ENCODE measurements at places on chromosomes 11 and 22. TPM values are rescaled to one million over a fixed set of nuclear protein-coding genes. Genes with fewer than 3 reads are reported as not detected.

The C22orf23 gene
- total RNA-seq, result not detected

The SMIM35 gene
- not detected for total RNA-seq

The TSPAN32 gene
- total RNA-seq, result 0.76 TPM

The C11orf97 gene
- not detected for total RNA-seq

GRCh38 chr22:46004105-46004866, 27.3 kb upstream of the WNT7B start:
- H3K4me1 ChIP-seq, result peaks cover 88% of the 10 kb centered on the region
- no peak for DNase-seq
- no peaks in the 10 kb centered on the region for H3K36me3 ChIP-seq
- no peaks in the 10 kb centered on the region for H3K27me3 ChIP-seq
- peak overlapping the region; percentile 98 for H3K27ac ChIP-seq
- no peak overlapping the region for H3K4me3 ChIP-seq

DNA sequence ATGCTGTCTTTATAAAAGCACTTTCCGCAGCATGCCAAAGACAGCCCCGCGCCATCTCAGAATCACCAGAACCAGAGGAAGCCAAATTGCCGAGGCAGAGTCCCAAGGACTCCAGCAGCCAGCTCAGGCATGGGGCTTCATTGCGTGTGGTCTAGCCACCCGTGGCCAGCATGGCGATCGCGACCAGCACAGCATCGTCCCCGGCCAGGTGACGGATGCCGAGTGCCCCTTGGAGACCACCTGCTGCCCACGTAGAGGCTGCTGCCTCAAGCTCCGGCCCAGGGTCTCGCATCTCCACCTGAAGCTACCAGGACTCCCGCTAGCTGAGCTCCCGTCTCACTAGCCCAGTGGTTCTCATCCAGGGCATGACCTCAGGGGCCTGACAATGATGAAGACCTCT, 92.7 kb downstream of the TRMU start:
- H3K36me3 ChIP-seq, result peaks cover 3% of the 10 kb centered on the region
- no peaks in the 10 kb centered on the region for H3K27me3 ChIP-seq
- H3K4me1 ChIP-seq, result peaks cover 14% of the 10 kb centered on the region
- H3K4me3 ChIP-seq, result no peak overlapping the region
- DNase-seq, result no peak

- no peak overlapping the region for H3K4me3 ChIP-seq
- H3K27ac ChIP-seq, result no peak overlapping the region
- H3K36me3 ChIP-seq, result no peaks in the 10 kb centered on the region
- H3K27me3 ChIP-seq, result peaks cover 7% of the 10 kb centered on the region
- peak; percentile 77 for DNase-seq
Measured at GRCh38 chr22:22818861-22819855, 68.5 kb upstream of the IGLL5 start.

GRCh38 chr22:33871935-33872334, 48.3 kb downstream of the LARGE1 start:
- no peaks in the 10 kb centered on the region for H3K27me3 ChIP-seq
- H3K36me3 ChIP-seq, result no peaks in the 10 kb centered on the region
- no peak overlapping the region for H3K27ac ChIP-seq
- H3K4me3 ChIP-seq, result no peak overlapping the region
- peaks cover 10% of the 10 kb centered on the region for H3K4me1 ChIP-seq
- no peak for DNase-seq

DNA sequence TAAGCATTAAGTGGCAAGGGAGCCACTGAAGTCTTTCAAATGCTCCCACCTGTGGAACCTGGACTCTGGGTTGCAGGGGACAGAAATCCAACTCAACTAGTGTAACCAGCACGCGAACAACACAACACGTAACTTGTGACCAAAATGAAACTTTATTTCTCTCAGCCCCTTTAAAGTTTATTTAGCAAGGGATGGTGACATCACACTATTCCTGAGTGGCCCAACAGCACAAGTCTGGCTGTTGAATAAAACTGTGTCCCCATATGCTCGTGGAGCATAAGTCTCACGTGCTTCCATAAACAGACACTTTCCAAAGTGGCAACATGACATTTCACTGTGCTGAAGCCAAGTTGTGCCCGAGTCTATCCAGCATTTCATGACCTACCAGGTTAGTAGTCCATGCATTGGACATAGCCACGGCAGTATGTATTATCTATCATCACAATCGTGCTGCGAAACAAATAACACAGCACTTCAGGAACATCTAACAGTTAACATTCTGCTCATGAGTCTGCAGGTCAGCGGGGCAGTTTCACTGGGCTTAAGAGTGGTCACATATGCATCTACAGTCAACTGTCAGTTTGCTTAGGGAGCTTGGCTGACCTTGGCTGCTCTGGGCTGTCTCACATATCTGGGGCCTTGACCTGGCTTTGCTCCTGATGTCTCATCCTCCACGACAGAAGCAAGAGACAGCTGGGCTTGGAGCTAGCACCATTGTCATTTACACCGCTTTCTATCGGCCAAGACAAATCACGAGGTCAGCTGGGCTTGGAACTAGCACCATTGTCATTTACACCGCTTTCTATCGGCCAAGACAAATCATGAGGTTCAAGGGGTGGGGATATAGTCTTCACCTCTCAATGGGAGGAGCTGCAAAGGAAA, 35.0 kb upstream of the LMO2 start:
- H3K4me1 ChIP-seq, result peaks cover 13% of the 10 kb centered on the region
- H3K4me3 ChIP-seq, result no peak overlapping the region
- H3K27ac ChIP-seq, result no peak overlapping the region
- peaks cover 41% of the 10 kb centered on the region for H3K27me3 ChIP-seq
- H3K36me3 ChIP-seq, result no peaks in the 10 kb centered on the region

DNA sequence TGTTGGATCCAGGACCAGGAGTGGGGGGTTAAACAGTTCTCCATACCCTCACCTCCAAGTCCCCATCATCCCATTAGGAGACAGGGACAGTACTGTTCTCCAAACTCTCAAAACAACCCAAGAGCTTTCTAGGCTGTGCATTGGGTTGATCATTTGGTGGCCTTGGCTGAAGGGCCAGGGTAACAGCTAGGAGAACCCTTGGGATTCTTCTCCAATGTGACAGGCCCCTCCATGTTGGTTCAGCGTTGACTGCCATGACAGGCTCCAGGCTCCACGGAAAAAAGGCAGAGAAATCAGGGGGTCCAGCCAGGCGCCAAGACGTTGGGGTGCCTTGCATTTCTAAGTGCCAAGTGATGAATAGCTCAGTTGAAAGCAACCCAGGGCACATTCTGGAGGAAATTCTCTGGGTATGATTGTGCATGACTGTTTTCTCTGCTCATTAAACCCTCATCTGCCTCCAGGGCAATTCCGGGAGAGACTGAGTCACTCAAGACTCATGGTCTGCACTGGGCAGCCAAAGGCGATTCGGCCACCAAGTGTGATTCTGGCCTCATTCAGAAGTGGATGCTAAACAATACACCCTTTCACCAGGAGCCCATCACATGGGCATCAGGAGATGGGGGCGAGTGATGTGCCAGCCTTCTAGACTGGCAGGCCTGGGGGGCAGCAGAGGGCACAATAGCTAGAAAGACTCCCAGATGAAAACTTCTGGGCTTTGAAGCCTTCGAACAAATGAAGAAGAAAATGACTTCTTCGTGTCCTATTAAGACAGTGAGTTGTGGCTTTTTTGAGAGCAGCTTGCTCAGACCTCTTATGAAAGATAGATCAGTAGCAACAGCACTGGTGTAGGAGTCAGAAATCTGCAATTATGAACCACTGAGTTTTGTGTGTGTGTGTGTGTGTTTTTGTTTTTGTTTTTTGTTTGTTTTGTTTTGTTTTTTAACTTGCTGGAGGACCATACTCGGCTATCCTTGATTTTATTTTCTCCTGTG, 27.7 kb downstream of the CD44 start:
- peak; percentile 89 for DNase-seq
- H3K36me3 ChIP-seq, result peaks cover 4% of the 10 kb centered on the region
- peak overlapping the region; percentile 41 for H3K4me3 ChIP-seq
- H3K4me1 ChIP-seq, result peaks cover 85% of the 10 kb centered on the region

DNA sequence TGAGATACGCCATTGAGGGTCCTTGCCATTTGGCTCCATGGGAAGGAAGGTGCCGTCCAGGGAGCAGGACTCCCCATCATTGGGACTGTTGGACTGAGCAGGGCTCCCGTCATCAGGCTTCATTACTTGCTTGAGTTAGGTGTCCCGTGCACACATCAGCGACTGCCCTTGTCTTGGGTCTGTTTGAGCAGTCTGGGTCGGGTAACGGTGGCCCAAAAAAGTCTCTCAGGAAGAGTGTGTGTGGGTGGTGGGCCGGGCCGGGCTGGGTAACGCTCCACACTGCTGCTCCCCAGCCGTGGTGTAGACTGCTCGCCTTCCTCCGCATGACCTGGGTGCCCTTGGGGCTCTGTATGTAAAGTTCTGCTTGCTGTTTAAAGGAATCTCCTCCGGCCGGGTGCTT, 293.5 kb downstream of the TBC1D22A start:
- peaks cover 10% of the 10 kb centered on the region for H3K36me3 ChIP-seq
- H3K27me3 ChIP-seq, result no peaks in the 10 kb centered on the region
- H3K27ac ChIP-seq, result no peak overlapping the region

GRCh38 chr22:22974795-22975580, 87.4 kb downstream of the IGLL5 start:
- no peak overlapping the region for H3K27ac ChIP-seq
- DNase-seq, result no peak
- H3K27me3 ChIP-seq, result peaks cover 38% of the 10 kb centered on the region
- H3K36me3 ChIP-seq, result no peaks in the 10 kb centered on the region

DNA sequence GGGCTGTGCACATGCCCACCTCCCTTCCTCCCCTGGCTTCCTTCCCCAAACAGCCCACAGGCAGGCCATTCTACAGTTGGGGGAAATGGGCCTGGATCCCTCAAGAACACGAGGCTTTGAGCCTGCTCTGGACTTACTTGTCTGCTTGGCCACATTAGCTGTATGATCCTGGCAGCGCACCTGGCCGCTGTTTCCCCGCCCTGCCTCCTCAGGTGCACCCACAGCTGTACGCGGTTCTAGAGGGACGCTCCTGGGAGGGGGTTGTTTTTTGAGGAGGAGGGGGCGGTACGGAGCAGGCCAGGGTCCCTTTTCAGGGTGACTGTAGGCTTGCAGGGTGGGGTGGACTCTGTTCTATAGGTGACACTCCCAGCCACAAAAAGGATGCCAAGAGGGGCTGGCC, 11.5 kb upstream of the SUN2 start:
- H3K36me3 ChIP-seq, result no peaks in the 10 kb centered on the region
- no peaks in the 10 kb centered on the region for H3K27me3 ChIP-seq
- H3K27ac ChIP-seq, result no peak overlapping the region

GRCh38 chr11:84136926-84137325, 850.8 kb upstream of the CCDC90B start:
- H3K27me3 ChIP-seq, result no peaks in the 10 kb centered on the region
- no peaks in the 10 kb centered on the region for H3K36me3 ChIP-seq
- H3K4me3 ChIP-seq, result no peak overlapping the region
- H3K4me1 ChIP-seq, result no peaks in the 10 kb centered on the region

GRCh38 chr11:64356498-64357411, 2.2 kb upstream of the RPS6KA4 start:
- peaks cover 39% of the 10 kb centered on the region for H3K4me1 ChIP-seq
- no peak for DNase-seq
- H3K27ac ChIP-seq, result peak overlapping the region; percentile 75
- H3K4me3 ChIP-seq, result peak overlapping the region; percentile 40
- peaks cover 5% of the 10 kb centered on the region for H3K36me3 ChIP-seq

DNA sequence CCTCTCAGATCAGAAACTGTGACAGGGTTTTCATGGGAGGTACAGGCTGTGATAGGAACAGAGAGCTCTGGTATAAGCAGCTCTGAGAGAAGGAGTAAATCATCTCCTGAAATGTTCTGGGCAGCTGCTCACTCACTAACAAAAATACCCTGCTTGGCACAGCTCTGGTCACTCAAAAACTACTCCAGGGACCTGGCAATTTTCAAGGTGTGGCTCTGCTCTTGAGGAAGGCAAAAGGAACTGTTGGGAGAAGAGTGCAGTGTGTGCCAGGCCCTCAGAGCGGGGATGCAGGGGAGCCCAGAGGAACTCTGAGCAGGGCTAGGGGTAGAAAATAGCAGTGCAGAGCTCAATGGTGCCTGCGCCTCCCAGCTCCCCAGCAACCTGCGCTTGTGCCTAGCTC, 180.5 kb upstream of the ZBED5 start:
- no peaks in the 10 kb centered on the region for H3K36me3 ChIP-seq
- DNase-seq, result no peak
- no peak overlapping the region for H3K27ac ChIP-seq

DNA sequence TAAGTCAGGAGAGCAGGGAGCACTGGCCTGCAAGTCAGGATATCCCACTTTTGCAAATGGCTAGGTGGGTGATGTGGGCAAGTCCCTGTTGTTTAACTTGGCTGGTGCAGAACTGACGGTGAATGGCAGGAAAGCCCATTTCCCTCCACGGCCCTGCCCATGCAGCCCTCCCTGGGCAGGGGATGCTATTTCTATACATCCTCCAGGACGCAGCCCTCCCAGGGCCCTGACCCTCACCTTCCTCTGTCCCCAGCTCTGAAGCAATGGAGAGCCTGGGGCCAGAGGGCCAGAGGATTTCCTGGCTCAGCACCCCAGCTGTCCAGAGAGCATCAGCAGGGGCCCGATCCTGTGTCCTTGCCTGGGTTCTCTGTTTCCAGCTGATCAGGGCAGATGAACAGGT, 91.3 kb downstream of the TSPAN18 start:
- H3K27ac ChIP-seq, result no peak overlapping the region
- no peak overlapping the region for H3K4me3 ChIP-seq
- no peak for DNase-seq
- no peaks in the 10 kb centered on the region for H3K27me3 ChIP-seq
- H3K36me3 ChIP-seq, result peaks cover 2% of the 10 kb centered on the region

Measured in osteocyte (in vitro differentiated cells).